ENCODE measurements at places on chromosomes 12 and 14. TPM values are rescaled to one million over a fixed set of nuclear protein-coding genes. Genes with fewer than 3 reads are reported as not detected.
A peak's percentile ranks its signal among the peaks of the same experiment; 100 is the strongest.

DNA sequence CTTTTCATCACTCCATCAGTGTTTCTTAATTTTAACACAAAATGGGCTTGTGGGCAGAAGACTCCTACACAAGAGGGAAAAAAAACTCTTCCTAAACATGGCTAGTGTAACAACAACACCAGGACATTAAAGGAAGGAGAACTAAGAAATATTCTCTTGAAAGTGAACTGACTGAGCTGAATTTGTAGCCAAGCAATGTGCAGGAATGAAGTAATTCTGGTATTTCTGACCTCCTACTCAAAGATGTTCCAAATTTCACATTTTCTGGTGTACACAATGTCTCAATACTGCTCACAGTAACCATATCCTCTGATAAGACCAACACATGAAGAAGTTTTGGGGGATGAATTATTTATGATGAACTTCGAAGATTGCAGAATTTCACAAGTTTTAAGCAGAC is 357.3 kb downstream of the DUSP6 start:
- DNase-seq: no peak
- H3K27ac ChIP-seq: no peak overlapping the region

DNA sequence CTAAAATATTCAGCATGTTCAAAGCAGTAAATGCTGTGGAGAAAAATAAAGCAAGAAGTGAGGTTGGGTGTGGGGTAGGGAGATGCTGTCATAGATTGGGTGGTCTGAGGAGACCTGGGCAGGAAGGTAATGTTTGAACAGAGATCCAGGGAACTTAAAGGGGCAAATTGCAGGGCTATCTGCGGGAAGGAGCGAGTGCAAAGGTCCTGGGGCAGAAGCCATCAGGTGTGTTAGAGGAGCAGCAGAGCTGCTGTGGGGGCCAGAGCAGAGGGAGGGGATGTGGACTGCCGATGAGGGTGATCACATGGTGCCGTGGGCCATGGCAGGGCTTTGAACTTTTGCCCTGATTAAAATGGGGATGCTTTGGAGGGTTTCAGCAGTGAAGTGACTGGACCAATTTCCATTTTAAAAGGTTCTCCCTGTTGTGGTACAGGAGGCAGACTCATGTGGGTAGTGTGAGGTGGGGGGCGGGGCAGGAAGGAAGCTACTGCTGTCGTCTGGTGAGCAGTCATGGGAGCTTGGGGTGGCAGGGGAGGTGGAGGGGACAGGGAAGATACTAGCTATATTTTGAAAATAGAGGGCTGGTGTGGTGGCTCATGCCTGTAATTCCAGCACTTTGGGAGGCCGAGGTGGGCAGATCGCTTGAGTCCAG is 145.0 kb downstream of the AACS start:
- no peaks in the 10 kb centered on the region for H3K36me3 ChIP-seq
- H3K4me1 ChIP-seq: peaks cover 6% of the 10 kb centered on the region
- H3K4me3 ChIP-seq: no peak overlapping the region
- H3K27me3 ChIP-seq: peaks cover 4% of the 10 kb centered on the region
- H3K27ac ChIP-seq: no peak overlapping the region
- peak; percentile 46 for DNase-seq

DNA sequence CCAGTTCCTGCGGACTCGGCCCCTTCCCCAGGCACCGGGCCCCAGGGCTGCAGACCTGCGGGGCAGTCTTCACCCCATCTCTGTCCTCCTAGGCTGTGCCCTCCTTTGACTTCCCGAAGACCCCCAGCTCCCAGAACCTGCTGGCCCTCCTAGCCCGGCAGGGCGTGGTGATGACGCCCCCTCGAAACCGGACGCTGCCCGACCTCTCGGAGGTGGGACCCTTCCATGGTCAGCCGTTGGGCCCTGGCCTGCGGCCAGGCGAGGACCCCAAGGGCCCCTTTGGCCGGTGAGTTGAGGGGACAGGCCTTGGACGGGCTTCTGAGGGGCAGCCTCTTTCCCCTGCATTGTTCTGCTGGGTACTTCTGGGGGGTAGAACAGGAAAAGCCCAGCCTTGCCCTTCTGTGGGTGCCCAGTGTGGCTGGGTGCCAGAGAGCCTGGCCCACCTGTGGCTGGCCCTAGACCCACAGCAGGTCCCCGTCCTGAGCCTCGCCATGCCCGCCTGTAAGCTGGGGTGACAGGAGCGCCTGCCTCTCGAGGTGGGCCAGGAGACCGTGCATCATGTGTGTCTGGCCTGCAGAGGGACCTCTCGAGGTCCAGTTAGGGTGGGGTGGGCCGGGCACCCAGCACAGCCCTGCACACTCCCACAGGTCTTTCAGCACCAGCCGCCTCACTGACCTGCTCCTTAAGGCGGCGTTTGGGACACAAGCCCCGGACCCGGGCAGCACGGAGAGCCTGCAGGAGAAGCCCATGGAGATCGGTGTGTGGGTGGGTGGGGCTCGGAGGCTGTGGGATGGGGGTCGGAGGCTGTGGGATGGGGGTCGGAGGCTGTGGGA is 12.6 kb upstream of the PUS1 start:
- H3K27ac ChIP-seq: no peak overlapping the region
- H3K36me3 ChIP-seq: no peaks in the 10 kb centered on the region
- no peak for DNase-seq
- no peaks in the 10 kb centered on the region for H3K27me3 ChIP-seq

DNA sequence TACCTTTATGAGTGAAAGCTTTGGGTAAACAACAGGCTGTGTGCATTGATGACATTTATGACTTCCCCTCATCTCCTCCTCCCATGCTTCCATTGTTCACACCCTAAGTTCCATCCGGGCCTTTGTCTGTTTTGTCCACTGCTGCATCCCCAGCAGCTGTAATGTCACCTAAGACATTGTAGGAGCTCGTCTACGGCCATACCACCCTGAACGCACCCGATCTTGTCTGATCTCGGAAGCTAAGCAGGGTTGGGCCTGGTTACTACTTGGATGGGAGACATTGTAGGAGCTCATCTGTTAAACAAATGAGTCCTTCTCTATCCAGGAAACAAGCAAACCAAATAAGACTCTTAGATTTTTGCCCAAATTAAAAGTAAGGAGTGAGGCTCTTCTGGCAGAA is 40.4 kb upstream of the SYCP3 start:
- H3K4me1 ChIP-seq: peaks cover 52% of the 10 kb centered on the region
- no peak overlapping the region for H3K27ac ChIP-seq
- peaks cover 52% of the 10 kb centered on the region for H3K36me3 ChIP-seq
- no peak overlapping the region for H3K4me3 ChIP-seq

ZNF705A gene
- total RNA-seq: not detected

LRTM2 gene
- not detected for total RNA-seq

SAV1 gene
- 4.4 TPM for total RNA-seq

All from activated CD8-positive, alpha-beta memory T cell treated with anti-CD3 and anti-CD28 coated beads, Interleukin-2, amount 10 ng/mL, durations not matched to agents 7 days and 5 days (primary cell).